ENCODE measurements at places on chromosomes 7 and 10.
A peak's percentile ranks its signal among the peaks of the same experiment; 100 is the strongest.

DNA sequence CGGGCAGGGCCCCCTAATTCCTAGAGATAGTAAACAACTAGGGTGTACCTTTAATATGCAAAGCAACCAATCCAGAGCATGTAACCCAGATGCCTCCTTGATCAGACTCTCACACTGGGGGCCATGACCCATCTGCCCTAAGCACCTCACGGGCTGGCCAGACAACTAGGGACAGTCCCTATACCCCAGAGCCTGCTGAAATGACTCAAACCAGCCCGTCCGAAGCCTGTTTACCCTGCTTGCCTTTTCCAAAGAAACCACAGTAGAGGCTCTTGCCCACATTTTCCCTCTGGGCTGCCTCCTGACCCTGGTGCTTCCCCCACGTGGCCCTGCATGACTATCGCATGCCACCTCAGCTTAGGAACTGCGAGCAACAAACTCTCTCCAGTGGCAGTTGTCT, 46.2 kb downstream of the RGS10 start:
- DNase-seq, result peak; percentile 56

DNA sequence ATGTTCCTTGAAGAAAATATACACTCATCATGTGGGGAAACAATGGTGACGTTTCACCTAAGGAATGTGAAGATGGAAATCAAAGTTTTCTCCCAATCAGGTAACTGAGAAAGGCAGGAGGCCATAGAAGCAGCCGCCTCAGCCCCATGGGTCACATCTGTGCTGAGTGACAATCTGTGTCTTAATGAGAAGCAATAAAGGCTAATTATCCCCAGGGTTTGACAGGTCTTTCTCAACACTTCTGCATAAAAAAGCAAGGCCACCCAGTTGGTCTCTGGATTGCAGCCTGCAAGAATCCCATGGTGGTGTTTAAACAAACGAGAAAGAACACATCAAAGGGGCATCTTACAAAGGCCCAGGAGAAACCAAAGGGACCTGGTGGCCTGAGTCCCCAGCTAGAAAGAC, 91.1 kb upstream of the TNS3 start:
- DNase-seq, result no peak

DNA sequence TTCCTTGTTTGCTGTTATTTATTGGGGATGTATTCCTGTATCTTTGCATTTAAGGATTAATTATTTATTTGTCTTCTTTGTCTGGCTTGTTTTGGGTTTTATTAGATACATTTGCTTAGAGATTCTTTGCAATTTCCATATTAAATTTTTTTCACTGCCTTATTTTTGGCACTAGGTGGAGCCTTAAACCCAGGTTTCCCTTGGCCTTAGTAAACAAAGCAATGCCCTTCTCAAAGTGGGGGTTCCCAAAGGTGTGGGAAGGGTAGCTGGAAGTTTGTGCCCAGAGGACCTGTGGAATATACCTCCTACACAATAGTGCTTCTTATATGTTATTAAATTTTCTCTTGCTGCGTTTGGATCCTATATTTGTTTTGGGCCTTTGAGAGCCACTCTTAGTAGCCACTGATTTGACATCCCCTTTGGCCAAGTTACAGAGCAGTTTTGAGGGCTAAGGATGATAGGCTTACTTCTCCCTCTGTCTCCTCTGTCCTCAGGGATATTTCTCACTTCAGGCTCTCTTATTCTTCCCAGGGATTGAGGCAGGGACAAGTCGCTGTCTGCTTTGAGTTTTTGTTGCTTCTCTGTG, 162.3 kb downstream of the ITGB1 start:
- peak; percentile 45 for DNase-seq

GRCh38 chr7:138354066-138354465, 106.0 kb upstream of the TRIM24 start:
- DNase-seq, result no peak

GRCh38 chr7:4641091-4641666, 40.9 kb upstream of the FOXK1 start:
- DNase-seq, result no peak

DNA sequence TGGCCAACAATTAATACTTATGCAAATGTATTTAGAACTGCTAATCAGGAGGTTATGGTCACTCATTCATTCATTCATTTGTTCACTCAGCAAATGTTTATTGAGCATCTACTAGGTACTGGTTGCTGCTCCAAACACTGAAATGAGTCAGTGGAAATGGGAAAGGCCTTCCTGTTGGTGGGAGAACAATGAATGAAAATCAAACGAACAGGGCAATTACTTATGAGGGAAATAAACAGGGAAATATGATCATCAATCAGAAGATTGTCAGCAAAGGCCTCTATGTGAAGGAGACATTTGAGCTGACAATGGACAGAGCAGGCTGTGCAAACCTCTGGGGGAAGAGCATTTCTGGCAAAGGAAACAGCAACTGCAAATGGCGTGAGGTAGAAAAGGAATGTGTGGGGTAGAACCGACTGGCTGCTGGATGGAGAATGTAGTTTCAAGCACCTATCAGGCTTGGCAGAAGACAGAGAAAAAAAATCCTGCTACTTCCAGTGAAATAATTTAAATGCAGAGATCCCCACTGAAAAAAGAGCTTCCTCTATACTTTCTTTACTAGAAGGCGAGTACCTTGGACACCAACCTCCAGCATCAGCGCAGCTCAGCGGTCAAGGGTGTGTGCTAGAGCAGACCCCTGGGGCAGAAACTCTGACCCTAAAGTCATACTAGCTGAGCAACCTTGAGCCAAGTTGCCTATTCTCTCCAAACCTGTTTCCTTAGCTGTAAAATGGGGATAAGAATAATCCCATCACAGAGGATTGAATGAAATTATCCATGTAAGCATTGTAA, 108.8 kb upstream of the EEPD1 start:
- DNase-seq, result no peak

DNA sequence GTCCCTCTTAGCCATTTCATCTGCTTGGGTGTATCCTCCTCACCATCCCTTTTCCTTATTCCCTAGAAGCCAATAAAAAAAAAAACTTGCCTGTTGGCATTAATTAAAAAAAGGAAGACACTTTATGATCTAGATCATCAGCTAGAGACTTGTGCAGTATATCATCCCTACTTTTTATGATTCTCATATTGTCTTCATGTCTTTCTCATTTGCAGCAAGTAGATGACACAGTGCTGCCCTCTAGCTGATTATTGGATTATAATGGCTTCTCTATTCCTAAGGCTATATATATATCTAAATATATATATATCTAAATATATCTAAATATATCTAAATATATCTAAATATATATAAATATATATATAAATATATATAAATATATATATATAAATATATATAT, 272.4 kb upstream of the LRGUK start:
- DNase-seq, result peak; percentile 56

DNA sequence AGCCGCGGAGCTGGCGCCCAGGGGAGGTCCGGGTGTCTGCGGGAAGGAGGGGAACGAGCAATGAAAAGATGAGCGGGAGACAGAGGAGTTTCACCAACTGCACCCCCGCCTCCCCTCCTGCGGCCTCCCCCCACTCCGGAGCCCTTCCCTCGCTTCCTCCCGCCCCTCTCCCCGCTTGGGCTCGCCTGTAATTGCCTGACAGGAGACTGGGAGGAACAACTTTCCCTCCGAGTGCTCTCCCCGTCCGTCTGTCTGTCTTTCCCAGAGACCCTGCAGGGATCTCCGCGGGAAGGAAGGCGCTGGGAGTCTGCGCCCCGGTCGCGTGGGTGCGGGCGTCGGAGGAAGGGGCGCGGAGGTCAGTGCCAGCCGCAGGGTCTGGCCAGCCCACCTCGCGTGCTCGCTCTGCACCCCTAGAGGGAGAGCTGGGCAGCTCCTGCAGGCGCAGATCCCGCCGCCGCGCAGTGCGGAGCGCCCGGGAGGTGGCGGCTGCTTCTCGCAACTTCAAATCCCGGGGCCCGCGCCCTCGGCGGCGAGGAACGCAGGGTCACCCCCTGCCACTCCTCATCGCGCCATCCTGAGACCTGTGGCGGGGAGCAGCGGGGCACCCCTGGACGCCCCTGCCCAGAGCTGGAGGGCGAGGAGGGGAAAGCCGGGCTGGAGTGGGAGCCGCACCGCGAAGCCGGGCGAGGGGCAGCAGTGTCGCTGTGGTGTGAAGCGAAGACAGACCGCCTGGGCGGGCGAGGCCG, 511 bp upstream of the NRP1 start:
- peak; percentile 91 for DNase-seq

DNA sequence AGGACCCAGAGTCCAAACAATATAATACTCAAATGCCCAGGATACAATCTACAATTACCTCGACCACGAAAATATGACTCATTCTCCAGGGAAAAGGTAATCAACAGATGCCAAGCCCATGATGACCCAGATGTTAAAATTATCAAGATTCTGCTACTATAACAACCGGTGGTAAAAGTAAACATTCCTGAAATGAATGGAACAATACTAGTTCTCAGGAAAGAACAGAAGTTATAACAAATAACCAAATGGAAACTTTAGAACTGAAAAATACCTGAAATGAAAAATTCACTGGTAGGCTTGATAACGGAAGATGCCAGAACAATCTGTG, 34.1 kb upstream of the GUSB start:
- DNase-seq, result peak; percentile 18

All from mesenchymal stem cell (in vitro differentiated cells and primary cell).